Endothelial cell of coronary artery (primary cell): ENCODE measurements at places on chromosomes 2 and 18. TPM values are rescaled to one million over a fixed set of nuclear protein-coding genes. Genes with fewer than 3 reads are reported as not detected.

REG3G gene
- total RNA-seq = not detected in 2 replicates

SOCS6 gene
- 21.1 and 22.6 TPM in 2 replicates for total RNA-seq

PRSS56 gene
- not detected in 2 replicates for total RNA-seq

CLHC1 gene
- 5.2 and 11.3 TPM in 2 replicates for total RNA-seq

CTAGE1 gene
- 0.09 TPM in 1 of 2 replicates, not detected in the other for total RNA-seq

AKAIN1 gene
- not detected in 2 replicates for total RNA-seq

GKN1 gene
- total RNA-seq = not detected in 2 replicates

GDF7 gene
- total RNA-seq = 1.5 and 3.6 TPM in 2 replicates

REG3A gene
- total RNA-seq = not detected in 2 replicates
